ENCODE measurements at places on chromosomes 3 and 15.

GRCh38 chr3:27632431-27633223, 89.5 kb downstream of the EOMES start:
- peak; percentile 8 for DNase-seq

DNA sequence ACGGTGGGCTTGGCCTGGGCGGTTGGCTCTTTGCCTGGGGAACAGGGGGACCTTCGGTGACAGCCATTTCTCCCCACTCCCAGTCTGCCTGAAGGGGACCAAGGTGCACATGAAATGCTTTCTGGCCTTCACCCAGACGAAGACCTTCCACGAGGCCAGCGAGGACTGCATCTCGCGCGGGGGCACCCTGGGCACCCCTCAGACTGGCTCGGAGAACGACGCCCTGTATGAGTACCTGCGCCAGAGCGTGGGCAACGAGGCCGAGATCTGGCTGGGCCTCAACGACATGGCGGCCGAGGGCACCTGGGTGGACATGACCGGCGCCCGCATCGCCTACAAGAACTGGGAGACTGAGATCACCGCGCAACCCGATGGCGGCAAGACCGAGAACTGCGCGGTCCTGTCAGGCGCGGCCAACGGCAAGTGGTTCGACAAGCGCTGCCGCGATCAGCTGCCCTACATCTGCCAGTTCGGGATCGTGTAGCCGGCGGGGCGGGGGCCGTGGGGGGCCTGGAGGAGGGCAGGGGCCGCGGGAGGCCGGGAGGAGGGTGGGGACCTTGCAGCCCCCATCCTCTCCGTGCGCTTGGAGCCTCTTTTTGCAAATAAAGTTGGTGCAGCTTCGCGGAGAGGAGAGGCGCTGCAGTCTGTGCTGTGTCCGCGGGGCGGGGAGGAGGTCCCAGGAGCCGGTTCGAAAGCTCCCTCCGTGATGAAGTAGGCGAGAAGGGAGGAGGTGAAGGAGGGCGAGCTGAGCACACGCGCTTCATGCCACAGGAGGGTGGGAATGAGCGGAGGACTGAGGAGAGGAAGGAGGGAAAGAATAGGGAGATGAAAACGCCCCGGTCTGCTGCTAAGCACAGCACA, 9.6 kb downstream of the CLEC3B start:
- DNase-seq, result no peak

GRCh38 chr3:9867106-9867505, 12.9 kb downstream of the CIDEC start:
- DNase-seq, result no peak

DNA sequence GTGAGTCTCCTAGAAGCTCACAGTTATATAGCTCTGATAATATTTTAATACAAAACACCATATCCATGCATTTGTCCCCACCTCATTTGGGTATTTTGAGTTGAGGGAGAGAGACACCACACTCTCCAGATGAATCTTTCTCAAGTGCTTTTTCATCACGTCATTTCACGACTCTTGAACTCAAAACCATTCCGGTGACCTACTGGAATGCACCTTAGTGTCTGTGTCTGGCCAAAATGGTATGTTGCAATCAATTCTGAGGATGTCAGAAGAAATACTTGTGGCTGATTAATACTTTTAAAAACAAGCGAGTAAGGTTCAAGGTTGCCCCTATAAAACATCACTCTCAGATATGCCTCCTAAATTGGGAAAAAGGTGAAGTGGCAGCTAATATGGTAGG, 352.6 kb upstream of the ICE2 start:
- no peak for DNase-seq

- no peak for DNase-seq
Measured at GRCh38 chr3:134917631-134918030, 122.6 kb downstream of the EPHB1 start.

Measured in NCI-H1930 (cell line).